Activated CD8-positive, alpha-beta T cell treated with anti-CD3 and anti-CD28 coated beads, Interleukin-2, amount 10 ng/mL, durations not matched to agents 7 days and 5 days (primary cell): ENCODE measurements at places on chromosomes 13 and 19.

DNA sequence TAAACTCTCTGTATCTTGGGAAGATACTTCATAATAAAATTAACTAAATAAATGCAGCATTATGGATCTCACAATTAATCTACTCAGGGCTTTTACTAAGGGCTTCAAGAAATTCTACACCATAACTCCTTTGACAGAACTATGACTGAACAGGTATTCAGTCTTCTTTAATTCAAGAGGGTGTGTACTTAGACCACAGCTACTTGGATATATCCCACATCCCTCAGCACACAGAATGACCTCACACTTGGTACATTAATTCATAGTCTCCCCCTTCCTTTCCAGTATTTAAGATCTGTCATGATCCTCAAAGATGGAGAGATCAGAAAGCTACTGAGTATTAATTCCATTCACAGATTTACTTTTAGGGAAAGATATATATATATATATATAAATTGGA lies 11.6 kb downstream of the DIAPH3 start:
- no peak for DNase-seq

DNA sequence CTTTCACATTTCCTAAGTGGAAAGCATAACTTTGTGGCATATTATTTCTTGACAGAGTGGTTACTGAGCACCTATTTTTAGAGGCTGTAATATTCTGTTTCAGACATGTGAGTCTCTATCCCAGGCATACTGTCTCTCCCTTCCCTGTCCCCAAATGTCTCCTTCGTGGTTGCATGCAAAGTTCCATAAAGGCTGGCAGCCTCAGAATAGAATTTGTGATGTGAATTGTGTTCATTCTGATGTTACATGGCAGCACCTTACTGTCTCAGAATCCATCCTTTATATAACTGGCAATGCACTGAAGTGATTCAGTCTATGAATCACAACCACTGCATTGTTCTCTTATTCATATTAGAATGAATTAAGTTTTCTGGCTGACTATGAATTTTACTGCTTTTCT lies 89.0 kb upstream of the SLC7A1 start:
- no peak for DNase-seq

DNA sequence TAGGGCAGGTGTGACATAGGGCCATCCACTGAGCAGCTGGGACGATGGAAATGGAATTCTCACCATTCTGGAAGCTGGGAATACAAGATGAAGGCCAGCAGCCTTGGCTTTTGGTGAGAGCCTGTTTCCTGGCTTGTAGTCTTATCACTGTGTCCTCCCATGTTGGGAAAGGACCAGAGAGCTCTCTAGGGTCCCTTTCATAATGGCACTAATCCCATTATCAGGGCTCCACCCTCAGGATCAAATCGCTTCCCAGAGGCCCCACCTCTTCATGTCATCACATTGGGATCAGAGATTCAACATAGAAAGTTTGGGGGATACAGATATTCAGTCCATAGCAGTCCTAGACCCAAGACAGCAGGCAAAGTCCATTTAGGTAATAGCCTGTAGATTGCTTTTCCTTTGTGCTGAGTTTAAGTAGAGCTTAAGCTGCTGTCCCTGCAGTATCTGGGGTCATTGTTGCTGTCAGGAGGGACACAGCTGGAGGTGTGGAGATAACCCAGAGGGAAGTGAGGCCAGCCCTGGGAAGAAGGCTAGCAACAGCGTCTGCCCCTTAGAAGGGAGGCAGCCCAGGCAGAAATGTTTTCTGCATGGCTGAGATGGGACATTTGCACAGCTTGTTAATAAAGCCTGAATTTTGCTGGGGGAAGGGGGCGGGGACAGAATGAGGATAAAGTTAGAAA lies 136.5 kb upstream of the GPR12 start:
- DNase-seq: no peak

DNA sequence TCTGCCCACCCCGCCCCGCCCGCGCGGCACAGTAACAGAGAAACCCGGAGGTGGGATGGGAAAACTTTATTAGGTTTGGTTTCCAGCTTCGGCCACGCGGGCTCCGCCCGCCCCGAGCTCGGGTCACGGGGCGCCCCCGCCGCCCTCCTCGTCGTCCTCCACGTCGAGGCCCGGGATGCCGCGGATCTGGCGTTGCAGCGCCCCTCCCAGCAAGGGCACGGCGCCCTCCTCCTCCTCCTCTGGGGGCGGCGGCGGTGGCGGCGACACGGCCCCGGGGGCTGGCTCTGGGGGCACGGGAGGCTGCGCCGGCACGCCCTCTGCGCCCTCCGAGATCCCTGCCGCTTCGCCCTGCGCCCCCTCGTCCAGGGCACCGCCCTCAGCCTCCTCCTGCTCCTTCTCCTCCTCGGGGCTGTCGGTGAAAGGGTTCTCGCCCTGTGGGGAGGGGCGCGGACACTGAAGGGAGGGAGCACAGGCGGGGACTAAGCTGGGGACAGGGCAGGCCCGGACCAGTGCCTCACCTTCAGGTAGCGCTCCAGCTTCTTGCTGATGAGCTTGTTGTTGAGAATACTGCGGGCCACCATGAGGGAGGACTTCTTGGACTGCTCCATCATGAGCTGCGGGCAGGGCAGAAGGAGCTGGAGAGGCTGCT lies 536 bp upstream of the AKAP8 start:
- no peak for DNase-seq

DNA sequence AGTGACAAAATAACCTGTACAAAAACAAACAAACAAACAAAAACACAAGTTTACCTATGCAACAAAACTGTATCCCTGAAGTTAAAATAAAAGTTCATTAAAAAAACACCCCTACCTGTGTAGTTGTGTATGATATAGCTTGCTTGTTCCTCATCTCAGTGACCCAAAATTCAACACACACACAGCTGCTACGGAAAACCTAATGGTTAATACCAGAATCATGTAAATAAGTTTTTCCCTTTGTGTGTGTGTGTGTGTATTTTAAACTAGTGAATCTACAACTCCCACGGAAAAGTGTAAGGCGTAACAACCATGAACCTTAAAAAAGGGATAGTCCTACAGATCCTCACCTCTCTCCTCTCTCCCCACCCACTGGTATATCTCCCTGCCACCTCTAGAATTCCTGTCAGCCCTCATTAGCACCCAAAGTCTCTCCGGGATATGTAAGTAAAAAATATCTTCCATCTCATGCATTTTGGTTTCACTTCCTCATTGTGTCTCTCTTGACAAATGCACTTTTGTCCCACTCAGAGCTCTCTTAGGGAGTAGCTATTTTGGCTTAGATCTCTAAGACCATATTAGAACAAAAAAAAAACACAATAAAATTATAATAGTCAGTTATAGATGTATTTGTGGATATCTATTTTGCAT lies 2236.5 kb downstream of the PCDH9 start:
- no peak for DNase-seq

DNA sequence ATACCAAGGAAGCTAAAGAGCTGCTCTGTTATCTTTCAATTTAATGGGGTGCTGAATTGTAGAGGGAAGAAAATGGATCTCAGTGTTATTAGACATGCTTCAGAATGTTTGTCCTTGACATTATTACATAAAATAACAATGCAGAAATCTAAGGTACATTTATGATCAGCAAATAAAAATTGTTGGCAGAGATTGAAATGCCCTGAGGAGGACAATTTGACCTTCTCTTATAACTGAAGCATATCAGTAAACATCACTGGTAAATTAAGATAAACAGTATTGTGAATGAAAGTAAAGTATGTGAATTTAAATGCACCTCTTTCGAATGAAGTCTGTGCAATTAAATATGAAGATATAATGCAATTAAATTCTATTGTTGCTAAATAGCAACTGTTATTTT lies 1362.1 kb upstream of the ATXN8OS start:
- DNase-seq: no peak

DNA sequence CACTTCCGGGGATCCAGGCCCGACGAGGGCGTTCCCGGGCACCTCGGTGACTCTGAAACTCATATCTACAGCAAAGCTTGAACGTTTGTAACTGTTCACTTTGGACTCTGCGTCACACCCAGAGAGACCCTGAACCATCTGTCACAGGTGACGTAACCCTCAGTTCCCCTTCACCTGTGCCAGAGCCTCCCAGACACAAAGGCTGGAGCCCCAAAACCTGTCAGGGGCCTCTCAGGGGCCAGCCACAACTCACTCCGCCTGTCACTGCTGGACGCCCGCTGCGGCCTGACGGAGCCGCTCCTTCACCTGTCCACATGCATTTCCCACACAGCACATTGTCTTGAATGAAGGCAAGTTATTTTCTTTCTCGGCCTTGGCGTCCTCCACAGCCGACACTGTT lies 8.0 kb downstream of the RASA3 start:
- DNase-seq: no peak

DNA sequence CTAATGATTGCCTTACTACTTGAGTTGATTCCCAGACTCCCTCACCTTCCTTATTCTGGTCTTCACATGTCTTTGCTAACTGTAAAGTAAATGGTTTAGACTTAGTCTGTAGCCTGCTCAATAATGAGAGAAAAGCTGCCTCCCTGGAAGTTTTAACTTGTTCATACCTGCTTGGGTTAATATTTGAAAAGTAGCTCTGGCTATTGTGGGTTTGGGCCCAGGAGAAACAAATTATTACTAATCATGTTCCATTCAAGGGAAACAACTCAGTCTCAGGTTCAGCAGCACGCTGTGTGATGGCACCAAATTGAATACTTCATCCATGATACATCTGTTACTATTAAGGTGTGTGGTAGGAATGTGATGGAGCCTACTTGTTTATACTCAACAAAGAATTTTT lies 75.0 kb downstream of the ZMYM2 start:
- DNase-seq: no peak

DNA sequence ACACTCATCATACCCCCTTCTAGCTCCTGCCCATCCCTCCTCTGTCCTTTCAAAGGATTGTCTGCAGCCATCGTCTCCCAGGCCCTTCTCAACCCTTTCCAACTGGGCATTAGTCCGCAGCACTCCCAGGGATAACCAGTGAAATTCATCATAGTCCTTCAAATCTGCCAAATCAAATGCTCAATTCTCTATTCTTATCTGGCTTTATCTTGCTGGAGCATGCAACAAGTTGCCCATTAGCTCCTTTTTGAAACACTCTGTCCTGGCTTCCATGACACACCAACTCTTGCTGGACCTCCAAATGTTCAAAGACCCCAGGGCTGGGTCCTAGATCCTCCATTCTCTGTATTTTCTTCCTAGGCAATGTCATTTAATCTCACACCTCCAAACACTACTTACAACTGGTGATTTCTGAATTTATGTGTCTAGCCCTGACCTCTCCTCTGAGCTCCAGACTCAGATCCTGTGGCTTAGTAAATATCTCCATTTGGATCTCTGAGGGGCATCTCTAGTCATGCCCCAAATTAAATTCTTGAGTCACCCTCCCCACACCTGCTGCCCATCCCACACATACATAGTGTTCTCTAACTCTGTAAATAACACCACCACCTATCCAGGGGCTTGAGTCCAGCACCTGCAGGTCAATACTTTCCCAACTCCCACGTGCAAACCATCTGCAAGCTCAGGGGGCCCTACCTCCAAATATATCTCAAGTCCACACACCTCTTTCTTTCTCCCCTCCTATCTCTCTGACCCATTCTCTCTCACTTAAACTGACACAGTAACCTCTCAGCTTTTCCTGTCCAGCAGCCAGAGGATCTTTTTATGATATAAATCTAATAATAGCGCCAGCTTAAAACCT lies 9.1 kb upstream of the ANKRD10 start:
- no peak for DNase-seq

GRCh38 chr13:83879431-83880171 lies 2.7 kb downstream of the SLITRK1 start:
- DNase-seq: no peak

DNA sequence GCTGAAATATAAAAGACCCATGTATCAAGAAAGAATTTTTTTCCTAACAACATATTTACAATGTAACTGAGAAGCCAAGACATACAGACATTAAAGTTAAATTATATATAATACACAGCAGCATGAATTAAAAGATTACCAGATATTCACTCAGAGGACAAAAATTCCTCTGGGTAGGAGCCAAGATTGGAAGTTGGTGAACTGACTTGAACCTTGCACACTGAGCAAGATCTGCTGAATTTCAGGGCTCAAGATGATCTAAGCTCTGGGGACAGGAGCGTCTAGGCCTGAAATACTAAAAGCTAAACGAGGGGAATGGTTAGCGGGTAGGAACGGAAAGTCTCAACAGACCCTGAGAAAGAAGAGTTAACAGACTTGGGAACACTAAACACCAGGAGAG lies 8.5 kb downstream of the FOXO1 start:
- no peak for DNase-seq
